Activated CD4-positive, alpha-beta T cell treated with anti-CD3 and anti-CD28 coated beads, Interleukin-2, Interleukin-4, amounts not matched to agents 100 ng/mL and 50 ng/mL, durations not matched to agents 16 hours and 8 hours (primary cell): ENCODE measurements at places on chromosomes 5 and 9.

DNA sequence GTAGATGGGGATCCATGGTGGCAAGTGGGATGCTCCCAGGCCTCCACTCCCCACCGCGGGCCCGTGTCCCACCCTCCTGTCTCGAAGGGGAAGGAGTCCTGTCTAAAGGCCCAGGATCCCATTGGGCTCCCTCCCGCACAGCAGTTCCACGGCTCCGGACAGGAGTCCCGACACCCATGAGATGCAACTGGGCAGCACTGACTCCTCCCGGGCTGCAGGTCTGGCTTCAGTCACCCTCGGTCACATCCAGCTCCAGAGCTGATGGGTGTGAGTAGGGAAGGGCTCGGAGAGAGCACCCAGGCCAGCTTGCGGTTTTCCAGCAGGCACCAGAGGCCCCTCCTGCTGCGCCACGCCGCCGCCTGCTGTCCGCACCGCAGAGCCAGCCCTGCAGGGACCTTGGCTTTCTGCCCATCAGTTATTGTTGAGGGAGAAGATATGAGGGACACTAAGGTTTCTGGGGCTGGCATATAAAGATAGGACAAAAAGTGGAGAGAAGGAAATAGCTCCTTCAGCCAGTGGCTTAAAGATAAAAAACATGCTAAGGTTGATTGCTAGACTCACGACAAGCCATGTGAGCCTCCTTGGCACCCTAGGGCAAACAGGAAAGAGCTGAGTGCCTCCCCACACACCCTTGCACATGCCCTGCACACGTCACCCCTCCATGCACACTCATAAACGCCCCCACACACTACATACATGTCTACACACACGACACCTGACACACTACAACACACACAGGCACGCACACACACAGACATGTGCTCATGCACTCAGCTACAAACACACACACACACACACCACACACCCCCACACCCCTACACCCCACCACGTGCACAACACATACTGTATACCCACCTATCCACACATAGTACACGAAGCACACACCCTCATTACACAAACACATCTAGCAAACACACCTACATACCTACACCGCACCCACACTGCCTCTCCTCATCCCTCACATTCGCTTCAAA, 79.0 kb downstream of the AK8 start:
- DNase-seq = no peak

DNA sequence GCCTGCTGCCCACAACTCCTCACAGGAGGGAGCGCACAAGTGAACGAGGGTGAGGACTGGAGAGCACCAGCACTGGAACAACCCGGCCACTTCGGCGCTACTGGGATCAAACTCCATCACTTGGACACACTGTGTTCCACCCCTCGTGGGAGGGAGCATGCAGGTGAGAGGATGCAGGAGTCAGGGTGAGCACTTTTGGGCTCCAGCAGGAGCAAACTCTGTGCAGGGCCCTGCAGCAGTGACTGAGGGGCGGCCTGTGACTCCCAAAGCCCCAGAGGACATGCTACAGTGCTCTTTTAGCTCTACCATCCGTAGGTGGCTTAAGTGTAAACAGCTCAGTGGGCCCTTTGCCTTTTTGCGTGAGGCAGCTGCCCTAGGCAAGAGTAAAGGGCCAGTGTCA, 4.4 kb upstream of the MOCS2 start:
- DNase-seq = no peak

GRCh38 chr5:42579320-42579719, 156.1 kb downstream of the GHR start:
- DNase-seq = no peak

DNA sequence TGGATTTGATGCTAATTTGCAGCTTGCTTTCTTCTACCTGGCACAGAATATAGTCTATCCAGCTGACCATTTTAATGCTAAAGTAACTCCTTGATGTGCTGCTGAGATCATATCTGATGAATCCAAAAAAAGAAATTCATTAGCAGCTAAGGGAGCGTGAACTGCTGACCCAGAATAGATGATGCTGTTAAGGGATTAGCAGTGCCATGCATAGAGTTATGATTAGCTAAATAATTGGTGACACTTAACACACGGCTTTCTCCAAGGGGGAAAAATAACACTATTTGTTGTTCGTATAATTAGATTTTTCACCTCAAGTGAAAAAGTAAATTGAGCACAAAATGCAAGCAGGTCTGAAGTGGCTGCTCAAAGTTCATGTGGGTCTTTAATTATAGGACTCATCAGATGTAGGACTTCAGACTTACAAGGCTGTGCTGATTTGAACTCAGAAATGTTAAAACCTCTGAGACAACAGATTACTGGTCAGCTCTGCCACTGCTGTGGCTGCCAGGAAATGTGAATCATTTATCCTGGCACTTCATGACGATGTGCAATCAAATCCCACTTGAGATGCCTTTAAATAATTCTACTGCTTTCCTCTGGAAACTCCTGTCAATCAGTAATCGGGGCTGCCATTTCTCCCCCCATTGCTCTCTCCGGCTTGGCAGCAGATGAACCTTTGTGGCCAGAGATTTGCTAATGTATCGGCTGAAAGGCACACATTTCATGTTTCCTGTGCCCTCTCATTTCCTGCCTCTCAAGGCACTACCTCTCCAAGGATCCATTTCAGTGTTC, 291.6 kb upstream of the C9orf72 start:
- DNase-seq = no peak

DNA sequence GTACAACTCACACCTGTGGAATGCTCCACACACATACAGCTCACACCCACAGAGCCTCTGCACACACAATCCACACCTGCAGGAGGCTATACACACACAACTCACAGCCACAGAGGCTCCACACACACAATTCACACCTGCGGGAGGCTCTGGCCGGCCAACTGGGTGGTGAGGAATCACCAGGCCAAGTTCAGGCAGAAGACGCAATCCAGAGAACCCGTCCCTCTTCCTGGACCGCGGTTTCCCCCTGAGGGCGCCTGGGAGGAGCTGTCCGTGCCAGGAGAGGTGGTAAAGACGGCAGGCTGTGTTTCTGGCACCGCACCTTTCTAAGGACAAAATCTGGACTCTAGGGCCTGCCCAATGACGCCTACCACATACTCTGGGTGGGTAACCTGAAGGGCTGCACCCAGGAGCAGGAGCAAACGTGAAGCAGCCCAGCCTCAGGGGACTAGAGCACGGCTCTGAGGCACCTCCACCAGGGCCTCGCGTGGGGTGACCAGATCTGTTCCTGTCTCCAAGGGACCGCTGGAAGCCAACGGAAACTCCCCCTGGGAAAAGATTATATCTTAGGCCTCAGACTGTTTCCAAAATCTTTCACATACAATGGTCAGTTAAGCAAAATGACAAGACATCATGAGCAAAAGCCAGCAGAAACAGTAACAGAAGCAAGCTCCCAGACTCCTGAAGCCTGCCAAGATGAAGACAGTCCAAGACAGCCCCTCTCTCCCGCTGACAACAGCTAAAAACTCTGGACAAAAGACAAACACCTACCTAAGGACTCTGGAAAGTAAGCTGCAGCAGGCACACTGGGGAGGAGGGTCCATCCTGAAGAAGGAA, 16.9 kb downstream of the CAMSAP1 start:
- no peak for DNase-seq
